Thymus (tissue), 14 donors: ENCODE measurements at places on chromosomes 7 and 10. TPM values are rescaled to one million over a fixed set of nuclear protein-coding genes. Genes with fewer than 3 reads are reported as not detected.

DNA sequence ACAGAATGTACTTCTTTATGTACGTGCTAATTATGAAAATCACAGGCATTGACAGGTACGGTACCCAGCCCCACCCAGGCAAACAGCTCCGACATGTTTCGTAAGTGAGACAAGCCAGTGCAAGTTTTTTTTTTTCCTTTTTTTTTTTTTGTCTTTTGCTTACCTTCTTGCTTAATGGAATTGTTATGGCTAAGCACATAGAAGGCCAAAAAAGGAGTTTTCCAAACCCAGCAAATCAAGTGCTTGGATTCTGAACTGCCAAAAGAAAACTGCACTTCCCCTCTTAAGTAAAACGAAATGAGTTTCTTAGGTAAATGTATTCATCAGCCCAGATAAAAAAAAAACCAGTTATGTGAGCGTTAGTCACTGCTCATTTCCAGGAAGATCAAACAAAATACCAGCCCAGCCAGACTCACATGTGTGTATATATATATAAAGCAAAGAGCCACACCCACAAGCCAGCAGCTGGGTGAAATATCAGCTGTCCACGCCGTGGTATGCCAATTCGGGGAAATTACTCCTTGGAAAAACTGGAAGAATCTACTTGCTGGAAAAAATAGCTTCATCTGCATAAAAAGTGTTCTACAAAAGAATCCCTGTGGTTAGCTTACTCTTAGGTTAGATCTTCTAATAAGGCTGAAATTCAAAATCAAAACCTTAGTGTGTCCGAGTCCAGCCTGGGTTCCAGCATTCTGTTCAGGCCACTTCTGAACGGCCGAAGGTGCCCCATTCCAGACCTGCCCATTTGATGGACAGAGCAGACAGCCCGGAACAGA lies 8.0 kb downstream of the KLF6 start:
- H3K4me1 ChIP-seq, result peaks cover 20% of the 10 kb centered on the region
- H3K36me3 ChIP-seq, result peaks cover 73% of the 10 kb centered on the region
- no peak overlapping the region for H3K4me3 ChIP-seq
- DNase-seq, result no peak

DNA sequence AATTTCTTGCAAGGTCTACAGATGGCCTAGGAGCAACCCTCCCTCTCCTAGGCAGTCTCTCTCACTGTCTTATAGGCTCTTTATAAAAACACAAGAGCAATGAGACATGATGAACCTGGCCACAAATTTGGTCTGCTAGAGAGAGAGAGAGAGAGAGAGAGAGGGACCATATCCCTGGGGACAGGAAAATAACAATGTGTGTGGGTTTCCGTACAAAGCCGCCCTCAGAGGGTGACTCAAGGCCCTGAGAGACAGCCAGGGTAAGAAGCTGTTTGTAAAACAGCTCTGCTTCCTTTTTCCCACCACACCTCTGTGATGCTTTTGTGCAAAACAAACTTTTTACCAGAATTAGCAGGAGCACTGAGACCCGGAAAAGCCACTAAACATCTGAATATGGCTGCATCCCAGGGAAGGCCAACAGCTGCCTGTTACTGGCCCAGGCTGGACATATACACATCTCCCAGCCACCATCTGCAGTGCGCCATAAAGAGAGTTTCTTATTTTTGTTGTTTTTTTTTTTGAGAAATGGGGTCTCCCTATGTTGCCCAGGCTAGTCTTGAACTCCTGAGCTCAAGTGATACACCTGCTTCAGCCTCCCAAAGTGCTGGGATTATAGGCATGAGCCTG lies 18.4 kb downstream of the GIMAP5 start:
- H3K4me1 ChIP-seq, result peaks cover 4% of the 10 kb centered on the region
- H3K27ac ChIP-seq, result peak overlapping the region; percentile 46
- H3K27me3 ChIP-seq, result no peaks in the 10 kb centered on the region
- no peaks in the 10 kb centered on the region for H3K36me3 ChIP-seq

- H3K27ac ChIP-seq, result no peak overlapping the region
- H3K4me1 ChIP-seq, result no peaks in the 10 kb centered on the region
- H3K4me3 ChIP-seq, result no peak overlapping the region
- DNase-seq, result peak; percentile 38
- peaks cover 6% of the 10 kb centered on the region for H3K36me3 ChIP-seq
- no peaks in the 10 kb centered on the region for H3K27me3 ChIP-seq
These were observed 101.6 kb downstream of the CCSER2 start for GRCh38 chr10:84429926-84430520.

- no peak for DNase-seq
- H3K4me3 ChIP-seq, result no peak overlapping the region
- H3K36me3 ChIP-seq, result no peaks in the 10 kb centered on the region
These were observed 21.2 kb upstream of the BLOC1S2 start for GRCh38 chr10:100307684-100308083.

DNA sequence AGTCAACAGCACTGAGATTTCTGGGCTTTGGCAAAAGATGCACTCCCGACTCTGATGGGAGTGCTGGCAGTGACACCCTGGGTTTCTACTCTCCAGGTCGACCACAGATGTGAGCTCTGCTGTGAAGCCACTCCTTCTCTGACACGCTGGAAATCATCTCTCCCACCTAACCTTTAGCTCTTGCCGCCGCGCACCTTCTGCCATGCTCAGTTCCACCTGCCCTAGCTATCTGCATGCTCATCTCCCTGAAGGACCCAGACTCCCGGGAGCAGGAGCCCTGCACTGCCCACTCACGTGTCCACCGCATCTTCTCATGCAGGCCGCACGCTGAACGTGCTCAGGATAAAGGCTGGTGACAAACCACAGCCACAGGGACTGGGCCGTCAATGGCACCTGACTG lies 174.8 kb downstream of the TNS3 start:
- no peak overlapping the region for H3K4me3 ChIP-seq
- no peak for DNase-seq
- no peaks in the 10 kb centered on the region for H3K4me1 ChIP-seq
- no peaks in the 10 kb centered on the region for H3K27me3 ChIP-seq
- no peak overlapping the region for H3K27ac ChIP-seq
- H3K36me3 ChIP-seq, result no peaks in the 10 kb centered on the region

DNA sequence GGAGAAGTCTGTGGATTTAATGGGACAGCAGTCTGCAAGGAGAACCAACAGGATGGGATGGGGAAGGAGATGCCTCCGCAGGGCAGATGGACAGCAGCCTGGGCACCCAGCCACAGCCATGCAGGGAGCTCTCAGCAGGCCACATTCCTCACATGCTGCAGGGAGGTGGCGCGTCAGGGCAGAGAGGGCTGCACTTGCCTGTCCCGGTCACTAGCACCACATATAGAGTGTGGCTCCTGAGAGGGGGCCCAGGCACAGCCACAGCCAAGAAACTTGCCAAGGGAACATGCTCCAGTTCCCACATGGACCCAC lies 86.8 kb upstream of the ZMIZ1 start:
- H3K4me3 ChIP-seq, result no peak overlapping the region
- H3K27ac ChIP-seq, result no peak overlapping the region
- no peaks in the 10 kb centered on the region for H3K4me1 ChIP-seq

- peaks cover 6% of the 10 kb centered on the region for H3K36me3 ChIP-seq
- H3K27ac ChIP-seq, result peak overlapping the region; percentile 74
- H3K4me3 ChIP-seq, result no peak overlapping the region
- peaks cover 7% of the 10 kb centered on the region for H3K4me1 ChIP-seq
- no peaks in the 10 kb centered on the region for H3K27me3 ChIP-seq
- no peak for DNase-seq
These were observed 42.0 kb downstream of the ZC3HC1 start for GRCh38 chr7:130008941-130009847.

DNA sequence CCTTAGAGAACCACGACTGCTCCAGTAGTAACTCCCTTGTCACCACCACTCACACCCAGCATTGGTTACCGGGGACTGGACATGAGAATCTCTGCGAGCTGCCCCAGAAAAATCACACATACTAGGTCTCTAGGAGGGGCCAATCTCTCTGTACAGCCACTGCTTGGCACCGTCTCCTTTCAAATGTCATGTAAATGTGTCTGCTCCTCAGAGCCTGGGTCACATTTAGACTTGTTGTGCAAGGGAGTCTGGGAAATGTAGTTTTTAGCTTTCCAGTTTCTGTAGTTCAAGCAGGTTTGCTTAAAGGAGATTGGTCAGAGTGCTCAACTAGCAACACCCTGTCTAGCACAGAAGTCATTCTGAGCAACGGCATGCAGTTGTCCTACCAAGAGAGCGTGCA lies 60.0 kb downstream of the CHN2 start:
- H3K4me3 ChIP-seq, result no peak overlapping the region
- H3K27ac ChIP-seq, result no peak overlapping the region
- H3K36me3 ChIP-seq, result no peaks in the 10 kb centered on the region
- no peaks in the 10 kb centered on the region for H3K4me1 ChIP-seq

DNA sequence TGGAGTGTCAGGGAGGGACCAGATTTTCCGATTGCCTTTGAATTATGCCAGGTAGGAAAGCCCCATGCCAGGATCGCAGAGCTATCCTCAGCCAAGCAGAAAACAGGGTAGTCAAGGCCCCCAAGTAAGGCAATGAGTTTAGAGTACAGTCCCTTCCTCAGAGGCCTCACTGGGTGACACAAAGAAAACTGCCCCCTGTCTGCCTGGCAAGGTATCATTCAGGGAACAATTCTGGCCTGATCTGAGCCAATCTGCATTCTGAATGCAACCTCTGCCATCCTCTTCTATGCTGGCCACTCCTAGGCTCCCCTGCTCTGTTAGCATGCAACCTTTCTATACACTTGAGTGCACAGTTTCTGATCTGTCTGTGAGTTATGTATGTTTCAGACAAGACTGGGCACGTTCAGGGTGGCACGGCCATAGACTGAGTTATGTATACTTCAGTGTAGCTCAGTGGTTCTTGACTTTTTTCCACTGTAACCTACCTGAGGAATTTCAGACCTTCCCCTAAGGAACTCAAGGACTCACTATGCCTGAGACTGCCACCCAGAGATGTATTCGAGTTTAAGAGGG lies 336.8 kb downstream of the PLXNA4 start:
- no peak overlapping the region for H3K4me3 ChIP-seq
- H3K27ac ChIP-seq, result no peak overlapping the region
- H3K27me3 ChIP-seq, result no peaks in the 10 kb centered on the region
- no peak for DNase-seq

DNA sequence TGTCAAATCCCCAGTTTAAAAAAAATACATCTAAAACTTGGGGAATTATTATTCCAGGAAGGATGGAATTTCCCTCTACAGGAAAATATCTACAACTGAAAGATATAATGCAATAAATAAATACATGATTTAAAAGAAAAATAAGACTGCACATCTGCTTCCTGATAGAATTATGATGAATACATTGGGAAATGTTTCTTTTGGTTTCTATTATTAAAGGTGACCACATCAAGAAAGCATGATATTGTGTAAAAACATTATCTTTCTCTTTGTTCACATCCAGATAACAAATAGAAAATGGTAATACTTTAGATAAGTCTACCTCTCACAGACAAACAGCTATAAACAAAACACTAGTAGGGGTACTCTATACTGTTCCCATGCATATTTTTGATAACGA lies 19.2 kb downstream of the SEMA3D start:
- H3K4me3 ChIP-seq, result no peak overlapping the region
- H3K36me3 ChIP-seq, result no peaks in the 10 kb centered on the region
- no peak overlapping the region for H3K27ac ChIP-seq
- no peaks in the 10 kb centered on the region for H3K4me1 ChIP-seq

- H3K36me3 ChIP-seq, result no peaks in the 10 kb centered on the region
- no peak overlapping the region for H3K4me3 ChIP-seq
- H3K27me3 ChIP-seq, result no peaks in the 10 kb centered on the region
- H3K27ac ChIP-seq, result no peak overlapping the region
- DNase-seq, result no peak
These were observed 69.0 kb downstream of the AHR start for GRCh38 chr7:17367502-17367901.

- H3K36me3 ChIP-seq, result no peaks in the 10 kb centered on the region
- H3K4me1 ChIP-seq, result no peaks in the 10 kb centered on the region
- DNase-seq, result no peak
- H3K4me3 ChIP-seq, result no peak overlapping the region
These were observed 60.2 kb downstream of the LSMEM1 start for GRCh38 chr7:112540839-112541577.

DNA sequence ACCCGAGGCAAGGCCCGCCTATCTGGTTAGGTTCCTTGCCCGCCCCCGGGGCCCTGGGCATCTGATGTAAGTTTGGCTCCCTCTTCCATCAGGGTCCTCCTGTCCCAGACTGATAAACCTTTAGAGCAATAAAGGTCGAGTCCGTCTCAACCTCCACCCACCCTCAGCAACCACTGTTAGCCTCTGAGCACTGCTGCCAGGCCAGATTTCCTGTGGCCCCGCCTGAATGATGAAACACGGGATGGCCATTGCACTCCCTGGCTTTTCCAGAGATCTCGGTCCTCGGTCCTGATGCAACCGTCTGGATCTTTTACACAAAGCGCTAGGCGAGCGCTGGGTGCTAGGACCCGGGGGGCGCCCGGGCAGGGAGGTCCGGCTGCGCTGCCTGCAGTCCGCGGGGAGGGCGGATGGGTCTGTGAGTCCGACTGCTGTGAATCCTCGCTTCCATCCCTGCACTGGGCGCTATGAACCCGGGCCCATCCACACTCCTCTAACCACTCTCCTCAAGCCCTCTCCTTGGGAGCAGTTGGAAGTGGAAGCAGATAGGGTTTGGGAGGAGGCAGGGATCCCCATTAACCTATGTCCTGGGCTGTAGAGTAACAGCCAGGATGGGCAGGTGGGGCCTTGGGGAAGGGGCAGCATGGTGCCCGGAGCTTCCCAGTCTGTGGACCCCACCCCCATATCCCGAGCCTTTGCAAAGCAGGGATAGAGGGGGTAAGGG lies 875 bp upstream of the DDIT4 start:
- peaks cover 24% of the 10 kb centered on the region for H3K36me3 ChIP-seq
- peak overlapping the region; percentile 100 for H3K4me3 ChIP-seq
- H3K27ac ChIP-seq, result peak overlapping the region; percentile 99
- peaks cover 20% of the 10 kb centered on the region for H3K4me1 ChIP-seq
- DNase-seq, result no peak
- peaks cover 10% of the 10 kb centered on the region for H3K27me3 ChIP-seq

DNA sequence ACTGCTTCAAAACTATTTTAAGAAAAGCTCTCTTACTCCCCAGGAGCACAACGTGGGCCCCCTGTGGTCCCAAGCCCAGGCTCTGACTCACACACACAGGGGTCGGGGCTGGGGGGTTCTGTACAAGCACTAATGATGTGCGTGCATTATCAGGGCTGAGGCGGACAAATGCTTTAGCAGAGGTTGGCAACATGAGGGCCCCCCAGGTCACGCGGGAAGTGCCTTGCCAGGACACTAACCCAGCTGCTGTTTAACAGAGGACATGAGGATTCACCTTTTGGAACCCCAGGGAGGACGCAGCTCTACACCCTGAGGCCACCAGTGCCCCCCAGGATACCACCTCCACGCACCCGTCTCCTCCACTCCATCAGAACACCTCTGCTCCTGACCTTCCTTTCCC lies 342.8 kb downstream of the DNAJB6 start:
- no peak overlapping the region for H3K27ac ChIP-seq
- peaks cover 34% of the 10 kb centered on the region for H3K4me1 ChIP-seq
- no peak overlapping the region for H3K4me3 ChIP-seq

DNA sequence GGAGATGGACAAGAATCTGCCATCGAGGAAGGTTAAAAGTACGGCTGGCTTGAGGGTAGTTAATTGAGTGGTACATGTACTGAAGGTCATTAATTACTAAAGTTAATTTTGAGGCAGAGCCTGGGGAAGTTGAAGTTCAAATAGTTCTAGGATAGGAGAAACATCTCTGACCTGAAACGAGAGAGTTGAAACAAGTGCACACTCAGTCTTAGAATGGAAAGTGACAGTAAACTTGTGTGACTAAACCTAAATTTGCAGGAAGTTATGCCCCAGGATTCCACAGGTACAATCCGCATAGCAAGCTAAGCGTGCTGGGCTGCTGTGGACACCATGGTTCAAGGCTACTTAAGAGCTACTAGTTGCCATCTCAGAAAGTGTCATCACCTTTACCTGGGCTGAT lies 209.9 kb downstream of the CHCHD3 start:
- DNase-seq, result no peak
- H3K27ac ChIP-seq, result no peak overlapping the region
- H3K27me3 ChIP-seq, result no peaks in the 10 kb centered on the region

CRHR2 gene
- total RNA-seq, result under 0.01 TPM

ECHDC3 gene
- 3.0 TPM for total RNA-seq

SAMD9L gene
- total RNA-seq, result 38.5 TPM

GJD4 gene
- total RNA-seq, result 0.09 TPM

DOCK1 gene
- 11.7 TPM for total RNA-seq

TMEM236 gene
- total RNA-seq, result 0.24 TPM
